ENCODE measurements at places on chromosomes 4 and X.

GRCh38 chr4:184370711-184371389, 103.5 kb downstream of the IRF2 start:
- DNase-seq, result no peak

GRCh38 chrX:77743720-77744119, 42.3 kb downstream of the ATRX start:
- DNase-seq, result no peak

DNA sequence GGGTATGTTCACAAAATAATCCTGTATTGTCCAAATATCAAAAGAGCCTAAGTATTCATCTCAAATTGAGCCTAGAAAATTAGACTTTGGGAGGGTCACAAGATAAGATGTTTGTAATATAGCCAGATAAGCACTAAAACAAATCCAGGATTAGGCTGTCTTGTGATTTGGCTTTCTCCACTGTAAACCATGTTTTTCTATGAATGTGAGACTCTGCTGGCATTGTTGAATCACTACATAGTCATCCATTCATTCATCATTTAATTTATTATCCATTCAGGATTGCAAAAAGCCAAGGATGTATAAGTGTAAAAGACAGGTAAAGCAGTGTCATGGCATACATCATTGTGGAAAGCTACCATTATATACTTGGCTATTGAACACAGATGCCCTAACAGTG, 148.0 kb downstream of the GRID2 start:
- DNase-seq, result no peak

GRCh38 chr4:152266831-152267480, 268.9 kb downstream of the FBXW7 start:
- DNase-seq, result no peak

DNA sequence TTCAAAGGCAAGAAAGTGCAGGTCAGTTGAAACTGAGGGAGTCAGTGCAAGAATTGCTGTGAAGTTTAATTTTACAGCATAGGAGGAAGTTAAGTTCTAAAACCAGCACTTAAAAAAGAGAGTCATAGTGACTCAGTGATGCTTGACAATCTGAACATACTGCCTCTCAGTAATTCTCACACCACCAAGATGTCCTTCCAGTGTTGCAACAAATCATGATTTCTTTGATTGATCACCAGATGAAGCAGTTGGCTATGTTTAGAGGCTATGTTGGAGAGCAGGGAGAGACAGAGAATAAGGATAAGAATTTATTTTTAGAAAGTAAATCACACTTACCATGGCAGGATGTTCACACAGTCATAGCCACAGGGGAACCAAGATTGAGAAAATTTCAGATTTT, 13.2 kb downstream of the TRIM2 start:
- no peak for DNase-seq

GRCh38 chr4:83771113-83771705, 235.3 kb downstream of the GPAT3 start:
- no peak for DNase-seq

- DNase-seq, result no peak
Measured at GRCh38 chr4:119729835-119730670, 101.4 kb upstream of the PDE5A start.

GRCh38 chr4:2267320-2267811, 5.5 kb upstream of the MXD4 start:
- DNase-seq, result no peak

DNA sequence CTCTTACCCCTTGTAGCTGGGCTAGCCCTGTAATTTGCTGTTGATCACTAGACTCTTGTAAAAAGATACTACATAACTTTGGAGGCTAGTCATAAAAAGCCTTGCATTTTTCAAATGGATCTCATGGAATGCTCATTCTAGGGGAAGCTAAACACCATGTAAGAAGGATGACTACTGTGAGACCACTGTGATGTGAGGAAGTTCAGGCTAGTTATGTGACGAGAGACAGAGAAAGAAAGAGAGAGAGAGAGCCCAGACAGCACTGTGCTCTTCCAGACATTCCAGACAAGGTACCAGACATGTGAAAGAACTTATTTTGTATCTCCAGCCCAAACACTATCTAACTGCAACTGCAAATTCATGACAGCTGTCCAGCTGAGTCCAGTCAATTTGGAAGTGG, 404.6 kb upstream of the PITX2 start:
- DNase-seq, result no peak
